Testis (tissue), 5 donors: ENCODE measurements at places on chromosomes 3 and 15. TPM values are rescaled to one million over a fixed set of nuclear protein-coding genes. Genes with fewer than 3 reads are reported as not detected.
A peak's percentile ranks its signal among the peaks of the same experiment; 100 is the strongest.

DNA sequence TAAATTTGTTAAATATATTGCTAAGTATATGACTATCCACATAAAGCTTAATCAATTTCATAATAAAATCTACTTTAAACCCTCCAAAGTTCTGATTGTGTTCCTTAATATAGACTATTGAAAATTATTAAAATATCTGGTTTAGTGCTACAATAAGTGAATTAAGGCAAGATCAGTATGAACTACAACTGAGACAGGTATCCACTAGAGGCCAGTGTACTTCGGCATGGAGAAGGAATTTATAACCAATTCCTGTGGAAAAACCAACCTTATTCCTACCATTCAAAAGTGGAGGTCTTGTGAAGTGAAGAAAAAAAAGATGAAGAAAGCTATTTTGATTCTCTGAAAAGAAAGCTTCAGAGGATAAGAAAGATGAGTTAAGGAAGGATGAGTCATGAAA lies 237.7 kb downstream of the SUCLG2 start:
- H3K4me1 ChIP-seq = no peaks in the 10 kb centered on the region
- H3K4me3 ChIP-seq = no peak overlapping the region
- no peak overlapping the region for H3K27ac ChIP-seq
- H3K36me3 ChIP-seq = no peaks in the 10 kb centered on the region
- no peaks in the 10 kb centered on the region for H3K27me3 ChIP-seq

GRCh38 chr3:171021377-171021776 lies 5.1 kb downstream of the SLC2A2 start:
- no peak overlapping the region for H3K4me3 ChIP-seq
- H3K27ac ChIP-seq = no peak overlapping the region
- no peaks in the 10 kb centered on the region for H3K27me3 ChIP-seq

DNA sequence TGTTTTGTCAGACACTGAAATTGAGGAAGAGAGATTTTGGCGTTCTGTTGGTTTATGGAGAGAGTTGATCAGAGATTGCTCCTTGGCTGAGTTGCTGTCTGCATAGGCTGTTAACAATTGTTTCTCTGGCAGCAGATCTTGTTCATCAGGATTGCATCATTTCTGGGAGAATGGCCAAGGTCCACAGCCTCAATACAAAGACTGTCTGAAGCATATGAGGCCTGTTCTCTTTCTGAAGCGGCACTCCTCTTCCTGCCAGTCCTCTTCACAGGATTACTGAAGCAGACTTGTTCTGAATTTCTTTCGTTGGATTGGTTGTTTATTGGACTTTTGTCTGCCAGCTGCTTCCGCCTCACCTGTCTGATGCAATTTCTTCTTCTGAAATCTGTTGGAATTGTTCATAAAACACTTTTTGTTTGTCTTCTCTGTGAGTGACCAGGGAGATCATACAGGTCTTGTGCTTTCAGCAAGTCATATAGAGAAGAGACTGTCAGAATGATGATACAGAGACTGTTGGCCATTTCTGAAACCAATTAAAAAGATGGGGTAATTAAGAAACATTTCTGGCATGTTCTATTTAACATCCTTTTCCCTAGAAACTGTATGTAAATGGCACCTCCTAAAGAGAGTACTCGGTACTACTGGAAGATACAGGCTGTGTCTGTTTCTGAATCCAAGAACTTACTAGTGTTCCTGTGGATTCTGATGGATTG lies 25.5 kb downstream of the SETD5 start:
- peak; percentile 94 for DNase-seq
- H3K4me1 ChIP-seq = peaks cover 33% of the 10 kb centered on the region
- H3K27ac ChIP-seq = peak overlapping the region; percentile 90
- H3K36me3 ChIP-seq = no peaks in the 10 kb centered on the region
- H3K27me3 ChIP-seq = no peaks in the 10 kb centered on the region

The TIMP4 gene
- 3.3 TPM for total RNA-seq

DNA sequence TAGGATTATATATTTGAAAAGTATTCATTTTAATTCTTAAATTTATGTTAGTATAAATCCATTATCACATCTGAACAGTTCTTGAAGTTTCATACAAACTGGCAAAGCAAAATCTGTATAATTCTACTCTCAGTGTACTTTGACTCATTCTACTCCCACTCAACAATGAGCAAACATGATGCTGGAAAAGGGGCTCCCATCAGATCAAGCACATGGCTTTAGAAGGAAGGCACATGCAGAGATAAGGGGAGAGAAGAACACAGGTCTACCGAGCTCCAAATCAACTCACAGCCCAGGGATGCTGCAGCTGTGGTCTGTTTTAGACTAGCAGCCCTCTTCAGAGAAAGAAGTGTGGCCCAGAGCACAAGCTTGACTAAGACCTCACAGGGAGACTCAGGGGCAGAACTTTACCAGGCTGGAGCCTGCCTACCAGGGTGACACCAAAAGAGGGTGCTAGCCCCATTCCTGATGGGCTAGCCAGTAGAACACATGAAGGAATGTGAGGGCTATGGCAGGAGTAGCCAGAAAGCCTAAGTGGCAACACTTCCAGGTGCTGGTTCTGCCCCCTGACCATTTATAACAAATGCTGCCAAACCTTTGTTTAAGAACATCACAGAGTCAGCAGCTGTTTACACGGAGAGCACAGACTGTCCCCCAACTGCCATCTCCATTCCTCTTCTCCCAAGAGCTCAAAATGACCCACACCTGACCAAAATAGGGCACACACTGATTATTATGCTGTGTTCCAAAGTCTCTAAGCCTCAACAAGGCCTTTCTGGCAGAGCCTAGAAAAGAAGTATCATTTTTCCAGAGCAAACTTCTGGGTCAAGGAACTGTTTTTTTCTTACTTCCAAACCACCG lies 19.5 kb downstream of the SEC22C start:
- H3K36me3 ChIP-seq = no peaks in the 10 kb centered on the region
- H3K4me1 ChIP-seq = peaks cover 5% of the 10 kb centered on the region
- no peaks in the 10 kb centered on the region for H3K27me3 ChIP-seq
- no peak overlapping the region for H3K4me3 ChIP-seq

DNA sequence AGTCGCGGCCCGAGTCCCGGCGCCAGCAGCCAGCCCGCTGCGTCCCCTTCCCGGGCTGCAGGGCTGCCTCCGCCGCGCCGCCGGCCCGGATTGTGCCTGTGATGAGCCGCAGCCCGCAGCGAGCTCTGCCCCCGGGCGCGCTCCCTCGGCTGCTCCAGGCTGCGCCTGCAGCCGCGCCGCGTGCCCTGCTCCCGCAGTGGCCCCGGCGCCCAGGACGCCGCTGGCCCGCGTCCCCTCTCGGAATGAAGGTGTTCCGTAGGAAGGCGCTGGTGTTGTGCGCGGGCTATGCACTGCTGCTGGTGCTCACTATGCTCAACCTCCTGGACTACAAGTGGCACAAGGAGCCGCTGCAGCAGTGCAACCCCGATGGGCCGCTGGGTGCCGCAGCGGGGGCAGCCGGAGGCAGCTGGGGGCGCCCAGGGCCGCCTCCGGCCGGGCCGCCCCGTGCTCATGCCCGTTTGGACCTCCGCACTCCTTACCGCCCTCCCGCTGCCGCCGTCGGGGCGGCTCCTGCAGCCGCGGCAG lies 1.2 kb downstream of the CHST2 start:
- H3K36me3 ChIP-seq = no peaks in the 10 kb centered on the region
- no peak overlapping the region for H3K27ac ChIP-seq
- no peaks in the 10 kb centered on the region for H3K27me3 ChIP-seq
- peak overlapping the region; percentile 66 for H3K4me3 ChIP-seq
- DNase-seq = peak; percentile 22

The AMT gene
- total RNA-seq = 3.8 TPM
